ENCODE measurements at places on chromosomes 2 and 18.

DNA sequence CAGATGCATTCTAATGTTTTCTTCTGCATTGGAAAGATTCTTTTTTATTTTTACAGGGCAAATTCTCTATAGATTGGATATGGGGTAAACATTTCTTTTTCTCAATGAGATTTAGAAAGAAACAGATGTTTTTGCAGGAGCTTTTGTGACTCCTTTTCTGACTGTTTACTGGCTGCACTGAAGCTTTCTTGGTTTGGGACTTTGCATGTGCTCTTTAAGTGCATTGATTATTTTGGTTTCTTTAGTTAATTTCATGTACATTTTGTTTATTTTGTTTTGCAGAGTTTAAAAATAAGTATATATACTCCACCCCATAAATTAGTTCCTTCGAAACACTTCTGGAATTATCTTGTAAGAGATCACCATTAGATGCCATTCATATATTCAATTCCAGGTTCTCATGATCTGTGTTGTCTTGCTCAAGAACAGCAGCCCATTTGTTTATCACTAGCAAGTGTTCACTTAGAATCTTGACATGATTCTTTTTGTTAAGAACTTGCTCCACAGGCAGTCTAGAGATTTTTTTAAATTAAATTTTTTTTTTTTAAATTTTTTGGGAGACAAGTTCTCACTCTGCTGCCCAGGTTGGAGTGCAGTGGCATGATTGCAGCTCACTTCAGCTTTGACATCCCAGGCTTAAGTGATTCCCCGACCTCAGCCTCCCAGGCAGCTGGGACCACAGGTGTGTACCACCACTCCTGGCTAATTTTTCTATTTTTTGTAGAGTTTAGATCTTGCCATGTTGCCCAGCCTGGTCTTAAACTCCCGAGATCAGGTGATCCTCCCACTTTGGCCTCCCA lies 233.7 kb downstream of the MYCN start:
- DNase-seq = no peak

GRCh38 chr2:241128266-241128665 lies 21.0 kb downstream of the PASK start:
- no peak for DNase-seq

GRCh38 chr2:214995409-214995808 lies 143.0 kb downstream of the ABCA12 start:
- DNase-seq = no peak

- no peak for DNase-seq
Observed at GRCh38 chr2:100482741-100483140, 12.5 kb downstream of the NMS start.

DNA sequence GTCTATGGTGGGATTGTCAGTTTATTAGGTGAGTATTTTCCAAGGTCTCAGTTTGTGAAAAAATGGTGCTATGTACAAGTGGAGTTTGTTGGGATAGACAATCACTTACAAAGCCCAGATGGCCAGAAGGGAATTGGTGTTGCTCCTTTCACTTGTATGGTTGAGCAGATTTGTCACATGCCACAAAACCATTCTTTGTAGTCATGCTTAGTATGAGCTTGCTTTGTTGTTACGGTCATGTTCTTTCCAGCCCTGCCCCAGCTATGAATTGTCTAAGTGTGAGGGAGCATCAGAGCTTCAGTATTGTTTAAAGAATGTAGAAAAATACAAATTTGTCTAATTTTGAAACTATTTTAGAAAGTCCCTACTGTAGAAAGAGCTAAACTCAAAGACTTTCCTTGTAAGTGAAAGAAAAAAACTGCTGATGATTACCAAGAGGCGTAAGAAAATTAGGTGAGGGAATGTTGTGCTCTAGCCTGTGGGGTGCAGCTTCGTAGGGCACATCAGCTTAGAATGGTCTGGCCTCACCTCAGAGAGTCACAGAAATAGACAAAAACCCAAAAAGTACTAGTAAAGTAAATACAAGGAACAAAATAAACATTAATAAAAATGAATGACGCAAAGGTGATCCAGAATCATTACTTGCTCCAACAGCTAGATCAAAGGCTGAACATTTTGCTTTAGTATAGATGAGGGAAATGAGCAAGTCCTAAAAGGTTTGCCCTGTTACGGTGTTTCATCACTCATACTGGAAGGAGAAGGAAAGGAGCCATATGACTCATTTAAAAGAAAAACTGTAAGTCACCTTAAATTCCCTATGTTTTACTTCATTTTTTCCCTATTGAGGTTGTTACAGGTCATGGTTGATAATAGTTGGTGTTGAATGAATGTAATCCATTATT lies 9.2 kb downstream of the TGIF1 start:
- DNase-seq = no peak

DNA sequence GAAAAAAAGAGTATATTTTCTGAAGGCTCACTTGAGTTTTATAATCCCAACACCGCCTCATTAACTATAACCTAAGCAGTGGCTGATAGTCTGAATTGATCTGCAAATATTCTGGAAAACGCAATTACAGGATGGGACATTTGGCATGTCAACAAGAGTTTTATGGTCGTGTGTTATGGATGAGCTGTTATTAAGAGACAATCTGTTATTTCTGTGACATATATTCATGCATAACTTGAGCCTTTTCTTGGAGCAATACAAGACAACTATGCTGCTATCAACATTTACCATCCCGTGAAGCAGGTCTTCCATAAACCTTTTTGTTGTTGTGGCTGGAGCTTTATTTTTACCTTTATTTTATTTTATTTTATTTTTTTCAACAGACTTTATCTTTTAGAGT lies 164.4 kb downstream of the SCG2 start:
- DNase-seq = no peak

DNA sequence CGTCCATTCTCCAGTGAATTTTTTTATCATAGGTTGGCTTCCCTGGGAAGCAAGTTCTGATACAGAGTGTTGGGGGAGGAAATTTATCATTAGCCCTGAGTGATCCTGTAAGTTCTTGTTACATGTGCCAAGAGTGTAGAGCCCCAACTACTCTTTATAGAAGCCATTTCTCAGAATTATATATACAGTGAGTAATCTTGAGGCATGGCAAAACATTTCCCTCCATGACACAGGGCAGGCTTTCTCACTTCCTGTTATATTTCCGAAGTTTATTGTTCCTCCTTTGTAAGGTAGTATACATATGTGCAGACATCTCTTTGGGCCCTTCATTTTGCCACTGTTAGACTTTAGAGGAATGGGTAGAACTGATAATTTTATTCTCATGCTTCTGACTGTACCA lies 484.7 kb upstream of the NRXN1 start:
- DNase-seq = no peak

GRCh38 chr2:64624862-64625261 lies 28.9 kb downstream of the SERTAD2 start:
- no peak for DNase-seq

DNA sequence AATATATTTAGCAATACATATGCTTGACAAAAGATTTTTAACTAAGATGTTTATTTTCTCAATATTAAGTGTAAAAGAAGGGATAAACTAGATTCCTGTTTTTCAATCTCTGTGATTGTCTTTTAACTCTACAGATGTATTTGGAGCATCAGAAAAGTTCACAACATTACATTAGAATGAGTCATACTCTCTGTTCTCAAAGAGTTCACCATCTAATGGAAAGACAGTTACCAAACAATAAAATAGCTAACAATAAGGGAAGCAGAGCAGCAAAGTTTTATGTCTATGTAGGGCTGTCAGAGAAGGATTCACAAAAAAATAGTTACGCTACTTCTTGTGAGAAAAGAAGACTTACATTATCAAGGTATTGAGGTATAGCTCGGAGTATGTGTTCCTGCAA lies 109.2 kb upstream of the MAP2 start:
- DNase-seq = no peak

DNA sequence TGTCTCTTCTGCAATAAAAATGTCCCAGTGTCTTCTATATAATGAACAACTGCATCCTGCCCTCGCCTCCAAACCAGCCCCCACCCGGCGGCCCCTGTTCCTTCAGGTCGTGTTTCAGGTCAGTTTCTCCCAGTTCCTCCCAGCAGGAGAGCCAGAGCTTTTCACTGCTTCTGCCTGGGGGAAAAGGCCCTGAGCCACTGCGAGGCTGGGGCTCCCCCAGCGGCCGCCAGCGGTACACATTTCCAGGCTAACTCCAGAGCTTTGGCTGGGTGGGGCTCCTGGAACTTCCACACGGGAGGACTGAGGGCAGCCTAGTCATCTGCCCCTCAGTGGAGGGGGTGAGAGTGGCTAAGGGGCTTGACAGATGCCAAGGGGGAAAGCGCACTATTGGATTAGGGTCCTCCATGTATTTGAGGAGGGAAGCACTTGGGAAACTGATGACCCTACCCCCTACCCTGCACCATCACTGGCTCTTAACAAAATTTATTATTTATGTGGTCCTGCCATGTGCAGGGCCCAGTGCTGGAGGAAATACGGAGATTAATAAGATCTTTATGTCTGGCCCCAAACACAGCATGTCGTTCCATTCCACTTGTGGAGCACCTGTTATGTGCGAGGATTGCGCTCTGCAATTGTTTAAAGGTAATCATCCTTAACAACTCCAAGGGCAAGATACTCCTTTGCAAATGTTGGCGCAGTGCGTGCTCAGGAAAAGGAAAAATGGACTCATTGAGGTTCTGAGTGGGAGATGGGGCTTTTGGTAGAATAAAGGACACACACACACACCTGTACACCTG lies 17.3 kb upstream of the CYS1 start:
- DNase-seq = no peak

- no peak for DNase-seq
Observed at GRCh38 chr2:213021971-213022899, 129.2 kb downstream of the IKZF2 start.

- no peak for DNase-seq
Observed at GRCh38 chr2:112977559-112978056, at the start of gene IL36G. TSS of gene IL36G (plus strand) at chr2:112978006. CDS start at chr2:112978639, 633 bp downstream.

DNA sequence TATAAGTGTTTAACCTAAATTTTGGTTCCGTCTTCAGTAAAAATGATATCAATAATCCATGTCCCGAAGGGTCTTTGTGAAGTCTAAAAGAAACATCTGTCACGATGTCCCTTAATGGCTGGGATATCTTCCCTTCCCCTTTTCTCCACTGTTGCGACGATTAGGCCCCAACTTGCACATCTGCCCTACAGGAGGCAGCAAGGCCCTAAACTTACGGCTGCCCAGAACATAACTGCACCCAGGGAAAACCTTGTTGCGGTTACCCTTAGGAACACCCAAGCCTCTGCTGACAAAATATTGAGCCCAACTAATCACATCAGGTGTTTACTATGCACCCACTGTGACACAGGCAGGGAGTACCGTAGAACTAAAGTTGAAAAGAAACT lies 1.3 kb upstream of the SMAD2 start:
- no peak for DNase-seq

- no peak for DNase-seq
Observed at GRCh38 chr2:20576598-20577115, 74.2 kb downstream of the HS1BP3 start.

- DNase-seq = no peak
Observed at GRCh38 chr2:101515477-101515876, 40.6 kb upstream of the RFX8 start.

GRCh38 chr2:240129311-240129710 lies 6.8 kb downstream of the COPS9 start:
- no peak for DNase-seq

- no peak for DNase-seq
Observed at GRCh38 chr2:143190431-143190830, 61.2 kb downstream of the ARHGAP15 start.

DNA sequence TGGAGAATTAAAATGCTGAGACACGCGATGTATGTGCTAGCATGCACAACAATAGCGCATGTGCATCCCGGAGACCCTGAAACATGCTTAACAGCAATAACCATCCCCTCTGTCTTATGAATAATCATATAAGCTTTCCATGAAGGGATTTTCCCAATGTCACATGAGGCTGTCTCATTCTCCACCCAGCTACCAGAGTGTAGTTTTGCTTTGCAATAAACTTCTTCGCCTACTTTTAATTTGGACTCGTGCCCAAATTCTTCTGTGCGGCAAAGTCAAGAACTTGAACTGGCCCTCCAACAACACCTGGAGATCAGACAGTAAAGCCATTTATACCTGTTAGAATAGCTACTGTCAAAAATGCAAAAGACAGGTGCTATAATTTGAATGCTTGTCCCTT lies 15.5 kb downstream of the LYG1 start:
- DNase-seq = no peak

DNA sequence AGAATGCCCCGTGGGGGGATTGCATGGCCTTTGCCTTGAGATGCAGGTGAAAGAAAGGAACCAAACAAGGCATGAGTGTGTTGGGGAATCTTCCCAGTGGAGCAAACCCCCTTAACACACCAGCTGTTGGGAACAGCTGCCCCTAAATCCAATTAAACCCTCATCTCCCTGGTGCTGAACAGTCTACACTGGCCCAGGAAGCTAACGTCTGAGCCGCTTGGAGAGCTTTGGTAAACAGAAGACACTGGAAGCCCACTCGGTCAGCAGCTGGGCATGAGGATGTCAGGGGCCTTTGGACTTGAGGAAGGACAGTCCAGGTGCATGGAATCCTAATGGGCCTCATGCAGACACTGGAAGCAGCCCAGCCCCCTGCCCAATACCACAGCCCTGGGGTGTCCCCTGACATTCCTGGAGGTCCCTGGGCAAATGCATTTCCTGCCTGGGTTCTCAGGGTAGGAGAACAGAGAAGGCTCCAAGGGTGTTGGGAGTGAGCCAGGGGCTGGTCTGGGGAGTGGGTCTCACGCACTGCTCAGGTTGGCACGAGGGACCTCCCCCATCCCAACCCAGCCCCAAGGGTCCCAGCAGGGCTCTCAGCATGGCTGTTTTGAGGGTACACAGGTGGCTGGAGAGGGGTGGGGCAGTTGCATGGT lies 37.7 kb downstream of the GBX2 start:
- DNase-seq = no peak

GRCh38 chr2:209322041-209322440 lies 101.8 kb upstream of the MAP2 start:
- no peak for DNase-seq

DNA sequence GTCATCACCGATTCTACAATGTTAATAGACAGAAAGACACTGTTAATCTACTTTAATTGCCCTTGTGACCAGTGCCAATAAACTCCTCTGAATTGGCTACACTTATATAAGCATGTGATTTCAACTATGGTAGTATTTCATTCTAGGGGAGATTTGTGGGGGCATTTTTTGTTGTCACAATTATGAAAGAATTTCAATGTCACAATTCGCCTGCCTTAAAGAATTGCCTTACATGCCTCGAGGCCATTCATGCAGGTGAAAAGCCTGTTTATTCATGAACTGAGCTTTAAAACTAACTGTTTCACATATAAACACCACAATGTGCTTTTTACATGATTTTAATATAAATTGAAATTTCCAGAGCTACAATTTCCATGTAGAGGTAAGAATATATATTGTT lies 162.8 kb downstream of the GCA start:
- no peak for DNase-seq

All from stimulated activated CD4-positive, alpha-beta T cell treated with anti-CD3 and anti-CD28 coated beads, Interleukin-1b, Interleukin-23, amount 100 ng/mL, for 24 hours (primary cell).